CD8-positive, alpha-beta T cell (primary cell): ENCODE measurements at places on chromosomes 5 and 9.
A peak's percentile ranks its signal among the peaks of the same experiment; 100 is the strongest.

GRCh38 chr9:4159696-4160095, 140.2 kb downstream of the GLIS3 start:
- DNase-seq: no peak

DNA sequence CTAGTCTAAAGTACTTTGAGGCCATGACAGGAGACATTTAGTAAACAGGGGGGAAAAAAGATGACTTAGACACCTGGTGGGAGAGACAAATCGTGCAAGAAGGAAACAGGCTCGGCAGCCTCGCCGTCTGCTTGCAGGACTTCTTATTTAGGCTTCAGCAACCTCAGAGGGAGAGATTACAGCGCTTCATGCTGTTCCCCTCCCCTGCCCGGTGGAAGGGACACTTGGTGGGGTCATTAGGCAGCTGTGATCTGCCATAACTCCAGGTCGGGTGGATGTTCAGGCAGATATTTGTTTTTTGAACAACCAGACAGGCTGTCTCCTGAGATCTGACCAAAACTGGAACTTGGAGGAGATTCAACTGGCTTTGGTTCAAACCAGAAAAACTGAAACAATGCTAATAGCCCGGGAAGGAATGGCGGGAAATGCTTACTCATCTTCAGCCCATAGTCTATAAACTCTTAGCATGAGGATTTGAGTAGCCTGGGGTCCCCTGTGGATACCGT, 38.1 kb upstream of the CD180 start:
- no peak for DNase-seq

GRCh38 chr5:93632327-93632726, 49.3 kb downstream of the NR2F1 start:
- no peak for DNase-seq

GRCh38 chr5:41817625-41818301, 52.5 kb downstream of the OXCT1 start:
- DNase-seq: no peak

DNA sequence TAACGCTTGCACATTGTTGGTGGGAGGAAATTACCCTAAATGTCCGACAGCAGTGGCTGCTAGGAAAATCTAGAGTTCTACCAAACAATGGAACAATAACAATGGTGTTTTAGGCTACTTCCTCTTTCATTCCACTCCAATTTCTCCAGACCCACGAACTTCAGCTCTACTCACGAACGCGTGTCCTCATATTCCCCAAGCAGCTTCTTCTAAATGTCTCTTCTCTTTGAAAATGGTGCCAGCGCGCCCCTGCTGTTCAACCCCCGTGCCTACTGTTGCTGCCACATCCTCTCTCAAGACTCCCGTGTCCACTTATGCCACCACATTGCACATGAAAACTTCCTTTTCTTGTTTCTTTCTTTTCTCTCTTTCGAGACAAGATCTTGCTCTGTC, 25.6 kb downstream of the OR2V2 start:
- DNase-seq: peak; percentile 57

DNA sequence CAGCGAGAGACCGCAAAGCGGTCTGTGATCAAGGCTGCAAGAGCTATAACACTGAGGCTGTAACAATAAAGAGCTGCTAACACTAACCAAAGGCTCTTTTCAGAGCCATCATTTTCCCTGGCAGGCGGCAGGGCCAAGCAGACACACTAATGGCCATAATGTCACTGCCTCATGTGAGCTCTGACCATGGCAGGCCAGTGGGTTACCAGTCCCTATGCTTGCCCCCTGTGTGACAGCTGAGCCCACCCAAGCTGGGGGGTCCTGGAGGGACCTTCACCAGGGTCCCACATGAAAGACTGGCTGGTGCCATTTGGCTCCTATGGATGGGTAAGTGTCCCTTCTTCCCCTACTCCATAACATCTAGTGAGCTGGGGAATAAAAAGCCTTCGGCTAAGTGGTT, 29.6 kb upstream of the TESK1 start:
- DNase-seq: no peak

DNA sequence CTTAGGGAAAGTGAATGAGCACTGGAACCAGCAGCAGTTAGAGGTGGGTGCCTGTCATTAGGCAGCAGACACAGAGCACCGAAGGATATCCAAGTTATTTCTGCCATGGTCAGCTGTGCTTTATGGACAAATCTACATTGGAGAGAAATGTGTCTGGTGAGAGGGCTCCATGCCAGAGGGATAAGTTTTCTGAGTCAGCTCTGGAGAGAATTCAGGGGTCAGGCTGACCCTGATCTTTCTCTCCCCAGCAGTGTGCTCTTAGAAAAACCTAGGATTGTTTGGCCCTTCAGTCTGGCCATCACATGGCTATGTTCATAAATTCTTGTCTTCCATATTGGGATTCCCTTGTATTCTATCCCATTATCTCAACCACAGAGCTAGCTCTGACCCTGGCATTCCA, 8.9 kb upstream of the IL17B start:
- DNase-seq: no peak

- DNase-seq: no peak
Measured at GRCh38 chr9:107348836-107349235, 65.8 kb downstream of the RAD23B start.

DNA sequence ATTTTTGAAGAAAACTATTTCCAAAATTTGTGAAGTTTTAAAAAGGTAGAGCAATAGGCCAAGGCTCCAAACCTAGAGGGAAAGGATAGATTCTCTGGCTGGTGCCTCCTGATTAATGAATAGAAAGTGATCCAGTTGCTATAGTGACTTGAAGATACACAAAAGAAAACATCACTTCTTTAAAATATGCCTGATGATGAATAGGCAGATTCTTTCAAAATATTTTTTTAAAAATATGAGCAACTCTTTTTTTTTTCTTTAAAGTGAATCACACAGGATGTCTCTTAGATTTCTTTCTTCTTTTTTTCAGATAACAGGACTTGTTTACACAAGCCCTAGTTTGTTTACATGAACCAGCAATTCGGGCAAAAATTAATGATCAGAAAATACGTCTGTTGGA, 124.4 kb downstream of the RFK start:
- no peak for DNase-seq

- DNase-seq: no peak
Measured at GRCh38 chr9:18331310-18331684, 142.7 kb upstream of the ADAMTSL1 start.

DNA sequence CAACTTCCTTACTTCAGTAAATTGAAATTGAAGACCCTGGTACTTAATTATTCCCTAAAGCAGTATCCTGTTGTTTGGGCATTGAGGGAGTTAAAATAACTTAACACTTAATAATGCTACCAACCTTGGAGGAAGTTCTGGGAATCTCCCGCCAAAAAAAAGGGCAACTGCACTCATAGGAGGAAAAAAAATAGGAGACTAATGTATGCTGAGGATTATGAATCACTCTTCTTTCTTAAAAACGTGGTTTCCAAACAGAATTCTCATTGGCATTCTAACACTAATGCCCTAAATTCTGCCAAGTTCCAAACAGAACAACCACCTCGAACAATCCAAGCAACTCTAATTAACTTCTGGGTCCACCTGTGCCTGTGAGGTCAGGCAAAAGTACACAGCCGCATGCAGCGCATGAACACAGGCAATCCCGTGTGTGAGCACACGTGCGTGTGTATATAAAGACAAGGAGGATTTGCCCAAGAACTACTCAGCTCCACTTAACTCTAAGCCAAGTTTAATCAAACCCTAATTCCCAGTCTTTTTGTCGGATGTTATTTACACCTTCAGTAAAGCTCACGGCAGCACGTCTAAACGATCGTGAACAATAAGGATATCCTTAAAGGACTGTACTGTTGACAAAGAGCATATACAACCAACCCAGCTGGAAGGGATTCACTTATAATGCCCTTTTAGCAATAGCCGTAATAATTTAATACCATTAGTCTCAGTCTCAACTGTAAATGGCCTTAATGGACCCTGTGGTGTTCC, 78.4 kb downstream of the EBF1 start:
- DNase-seq: no peak

DNA sequence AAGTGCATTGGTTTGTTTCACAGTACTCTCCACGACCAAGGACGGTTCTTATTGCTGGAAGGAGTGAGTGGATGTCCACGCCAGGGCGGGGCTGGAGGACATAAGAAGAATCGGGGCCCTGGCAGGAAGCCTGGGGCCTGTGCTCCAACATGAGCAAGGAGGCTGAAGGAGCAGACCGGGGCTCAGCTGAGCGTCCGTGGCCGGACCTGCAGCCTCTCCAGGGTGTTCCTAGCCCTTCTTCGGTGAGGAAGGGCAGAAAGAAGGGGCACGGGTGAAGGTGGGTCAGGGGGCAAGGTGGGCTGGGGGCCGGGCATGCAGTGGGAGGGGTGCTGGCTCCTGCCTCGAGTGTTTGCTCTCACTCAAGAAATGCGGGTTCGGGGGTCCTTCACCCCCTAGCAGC, 18.1 kb downstream of the FAM78A start:
- no peak for DNase-seq

- no peak for DNase-seq
Measured at GRCh38 chr5:73104326-73104725, 16.0 kb upstream of the TMEM171 start.

- DNase-seq: no peak
Measured at GRCh38 chr9:94779693-94780290, 53.3 kb downstream of the AOPEP start.

DNA sequence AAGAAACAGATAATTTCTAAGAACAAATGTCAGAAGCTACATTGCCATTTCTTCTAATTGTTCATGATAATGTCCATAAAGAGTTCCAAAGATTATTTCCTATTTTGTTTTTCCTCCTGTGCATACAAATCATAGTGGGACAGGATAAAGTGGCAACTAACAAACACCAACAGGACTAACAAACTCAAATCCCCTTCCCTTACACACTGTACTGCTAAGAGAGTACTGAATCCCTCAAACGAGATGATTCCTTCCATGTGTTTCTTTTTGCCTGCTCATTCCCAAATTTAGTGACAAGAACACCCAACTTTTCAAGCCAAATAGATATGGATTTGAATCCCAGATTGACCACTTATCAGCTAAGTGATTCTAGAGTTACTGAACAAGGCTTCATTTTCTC, 15.2 kb downstream of the STRBP start:
- no peak for DNase-seq

GRCh38 chr9:130981002-130981755, 27.8 kb upstream of the LAMC3 start:
- DNase-seq: no peak

GRCh38 chr9:104682642-104683041, 11.7 kb upstream of the OR13D1 start:
- no peak for DNase-seq

GRCh38 chr9:134253606-134254205, 72.5 kb upstream of the RXRA start:
- no peak for DNase-seq

GRCh38 chr9:133184971-133185370, 21.3 kb upstream of the GBGT1 start:
- no peak for DNase-seq

- DNase-seq: no peak
Measured at GRCh38 chr5:168426007-168426863, 60.0 kb upstream of the RARS1 start.

DNA sequence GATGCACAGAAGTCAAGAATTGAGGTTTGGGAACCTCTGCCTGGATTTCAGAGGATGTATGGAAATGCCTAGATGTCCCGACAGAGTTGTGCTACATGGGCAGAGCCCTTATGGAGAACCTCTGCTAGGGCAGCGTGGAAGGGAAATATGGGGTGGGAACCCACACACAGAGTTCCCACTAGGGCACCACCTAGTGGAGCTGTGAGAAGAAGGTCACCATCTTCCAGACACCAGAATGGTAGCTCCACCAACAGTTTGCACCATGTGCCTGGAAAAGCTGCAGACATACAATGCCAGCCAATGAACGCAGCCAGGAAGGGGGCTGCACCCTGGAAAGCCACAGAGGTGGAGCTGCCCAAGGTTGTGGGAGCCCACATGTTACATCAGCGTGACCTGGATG, 104.5 kb downstream of the STK32A start:
- no peak for DNase-seq

- no peak for DNase-seq
Measured at GRCh38 chr5:174259696-174260420, 214.4 kb downstream of the NSG2 start.

- DNase-seq: no peak
Measured at GRCh38 chr5:1830571-1831228, 29.5 kb downstream of the NDUFS6 start.

DNA sequence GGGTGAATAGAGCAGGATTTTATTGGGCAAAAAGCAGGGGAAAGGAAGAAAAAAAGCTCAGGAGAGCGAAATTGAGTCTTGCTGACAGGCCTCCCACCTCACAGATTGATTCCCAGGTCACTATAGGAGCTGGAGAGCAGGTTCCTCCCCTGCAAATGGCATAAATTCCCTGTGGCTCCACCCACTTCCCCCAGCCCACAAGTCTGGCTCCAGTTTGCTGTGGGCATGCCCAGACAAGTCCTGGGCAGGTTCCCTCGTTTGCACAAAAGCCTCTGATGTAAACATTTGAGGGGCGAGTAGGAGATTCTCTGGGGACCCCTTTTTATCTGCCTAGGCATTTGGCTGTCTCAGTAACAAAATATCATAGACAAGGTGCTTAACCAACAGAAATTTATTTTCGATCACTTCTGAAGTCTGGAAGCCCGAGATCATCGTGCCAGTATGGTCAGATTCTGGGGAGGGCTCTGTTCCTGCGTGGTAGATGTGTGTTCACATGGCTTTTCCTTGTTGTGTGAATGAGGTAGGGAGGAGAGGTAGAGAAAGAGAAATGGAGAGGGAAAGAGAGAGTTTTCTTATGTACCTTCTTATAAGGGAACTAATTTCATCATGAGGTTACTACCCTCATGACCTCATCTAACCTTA, 614.5 kb downstream of the MAT2B start:
- no peak for DNase-seq

DNA sequence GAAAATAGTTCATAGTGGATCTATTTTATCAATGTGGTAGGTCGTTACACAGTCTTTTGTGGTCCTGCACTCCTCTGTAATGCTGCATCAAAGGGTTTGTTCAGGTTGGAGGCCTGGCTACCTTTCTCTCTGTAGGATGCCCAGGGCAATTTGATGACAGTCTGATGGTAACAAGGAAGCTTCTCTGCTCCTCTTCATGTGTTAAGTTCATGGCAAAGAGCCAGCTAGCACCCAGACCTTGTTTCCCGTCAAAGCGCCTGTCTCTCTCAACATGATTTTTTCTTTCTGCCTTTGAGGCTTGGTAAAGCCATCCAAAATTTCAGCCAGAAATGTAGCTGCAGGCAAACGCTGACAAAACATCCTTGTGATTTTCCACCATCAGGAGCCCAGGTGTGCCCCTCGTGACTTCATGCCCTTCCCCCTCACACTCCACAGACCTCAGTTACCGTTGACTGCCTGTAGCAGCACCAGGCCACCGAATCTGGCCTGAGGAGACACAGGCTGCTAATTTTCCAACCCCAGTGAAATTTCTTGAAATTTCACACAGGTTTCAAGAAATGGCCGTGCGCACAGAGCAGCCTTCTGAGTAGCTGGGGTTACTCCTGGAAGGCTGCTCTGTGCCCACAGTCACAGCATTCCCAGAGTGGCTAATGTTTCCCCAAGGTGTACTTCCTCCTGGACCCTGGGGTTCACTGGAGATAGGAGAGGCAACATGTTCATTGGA, 292.7 kb downstream of the CWC27 start:
- no peak for DNase-seq

GRCh38 chr5:177325868-177326381, 14.2 kb upstream of the MXD3 start:
- DNase-seq: no peak

GRCh38 chr5:173963182-173963838, 25.7 kb upstream of the C5orf47 start:
- no peak for DNase-seq

GRCh38 chr5:16578474-16578883, 38.3 kb downstream of the RETREG1 start:
- no peak for DNase-seq
